ENCODE measurements at places on chromosomes 3 and 15.

GRCh38 chr3:188380722-188381121 lies 226.8 kb downstream of the LPP start:
- DNase-seq, result no peak

DNA sequence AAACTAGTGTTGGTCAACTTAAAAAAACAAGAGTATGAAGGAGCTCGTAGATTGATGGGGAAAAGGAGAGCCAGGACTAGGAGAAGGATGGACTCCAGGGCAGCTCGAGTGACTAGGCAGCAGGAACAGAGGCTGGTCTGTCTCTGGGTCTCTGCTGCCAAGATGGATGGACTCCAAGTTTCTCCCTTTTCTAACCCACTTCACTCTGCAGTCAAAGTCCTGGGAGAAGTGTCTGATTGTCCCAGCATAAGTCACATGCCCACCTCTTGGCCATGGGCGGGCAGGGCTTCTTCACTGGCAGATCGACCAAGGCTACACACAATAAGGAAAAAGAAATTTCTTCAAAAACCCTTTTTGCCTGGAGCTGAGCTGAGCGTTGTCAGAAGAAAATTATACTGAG lies 9.2 kb upstream of the EPB42 start:
- no peak for DNase-seq

GRCh38 chr3:22208844-22209243 lies 457.8 kb upstream of the ZNF385D start:
- no peak for DNase-seq

GRCh38 chr3:18989237-18989795 lies 159.0 kb upstream of the KCNH8 start:
- DNase-seq, result no peak

DNA sequence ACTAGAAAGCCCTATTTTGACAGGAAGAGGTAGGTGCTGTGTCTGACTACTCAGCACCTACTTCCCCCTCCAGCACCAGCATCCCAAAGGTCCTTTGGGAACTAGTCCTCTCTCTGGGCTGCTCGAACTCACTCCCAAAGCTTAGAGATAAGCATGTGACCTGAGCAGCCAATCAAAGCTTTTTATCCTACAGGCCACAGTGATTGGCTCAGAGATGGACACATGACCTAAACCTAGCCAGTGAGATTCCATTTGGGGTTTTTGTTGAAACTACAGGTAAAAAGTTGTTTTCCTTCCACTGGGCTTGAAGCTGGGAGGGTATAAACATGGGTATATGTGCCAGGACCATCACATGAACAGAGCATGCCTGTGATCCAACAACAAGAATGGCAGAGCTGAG lies 186.5 kb upstream of the PPP2R3A start:
- DNase-seq, result no peak

- peak; percentile 54 for DNase-seq
These were observed 24.1 kb downstream of the PRR20G start for GRCh38 chr3:127263586-127264231.

GRCh38 chr3:168121184-168122017 lies 25.7 kb upstream of the GOLIM4 start:
- DNase-seq, result no peak

- no peak for DNase-seq
These were observed 9.3 kb downstream of the RBPMS2 start for GRCh38 chr15:64766058-64766457.

DNA sequence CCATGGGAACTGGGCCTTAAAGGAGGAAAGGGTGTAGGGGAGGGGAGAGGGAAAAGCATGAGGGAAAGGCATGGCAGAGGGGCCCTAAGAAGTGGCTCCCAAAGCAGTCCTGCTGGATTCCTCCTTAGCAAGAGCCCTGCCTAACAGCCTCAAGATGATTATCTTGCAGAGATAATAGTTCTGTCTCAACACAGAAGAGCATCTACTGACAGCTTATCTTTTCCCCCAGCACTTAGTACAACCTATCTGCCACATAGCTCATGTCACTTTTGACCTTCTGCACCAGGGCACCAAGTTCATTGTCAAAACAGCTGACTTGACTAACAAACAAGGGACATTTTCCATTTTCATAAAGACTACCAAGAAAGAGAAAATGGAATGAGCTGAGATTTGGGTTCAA lies 86.3 kb downstream of the ANP32A start:
- DNase-seq, result no peak

DNA sequence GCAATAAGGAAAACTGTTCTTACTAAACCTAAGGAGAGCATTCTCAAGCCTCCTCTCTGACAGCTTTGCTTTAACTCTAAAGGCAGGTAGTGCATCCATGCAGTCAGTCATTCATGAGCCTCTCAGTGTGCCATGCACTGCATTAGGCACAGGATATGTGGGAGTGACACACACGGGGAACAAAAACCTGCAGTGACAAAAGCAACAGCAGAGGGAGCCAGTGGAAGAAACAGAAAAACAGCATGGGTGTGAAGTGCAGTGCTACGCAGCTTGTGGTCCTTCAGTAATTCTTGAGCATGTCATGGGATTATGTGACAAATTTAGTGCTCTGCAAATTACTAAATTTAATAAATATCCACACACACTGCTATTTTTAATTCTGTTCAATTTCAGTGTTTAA lies 230.7 kb downstream of the BBX start:
- DNase-seq, result no peak

DNA sequence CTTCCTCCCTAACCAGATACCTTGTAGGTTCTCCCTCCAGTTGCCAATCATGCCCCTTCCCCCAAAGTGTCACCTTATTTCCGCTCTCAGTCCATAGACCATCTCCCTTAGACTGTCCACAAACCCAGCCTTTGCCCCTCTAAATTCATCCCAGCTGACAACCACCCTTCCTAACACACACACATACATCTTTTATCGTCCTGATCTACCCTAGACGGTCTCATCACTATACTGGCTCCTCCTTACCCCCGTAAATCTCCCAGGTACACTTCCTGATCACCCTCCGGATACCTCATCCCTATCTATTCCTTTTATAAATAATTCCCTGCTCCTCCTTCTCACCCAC lies 828 bp downstream of the THOC7 start:
- no peak for DNase-seq

- no peak for DNase-seq
These were observed 106.8 kb downstream of the FOXB1 start for GRCh38 chr15:60110909-60111308.

- no peak for DNase-seq
These were observed 390.5 kb upstream of the RBMS3 start for GRCh38 chr3:28890373-28890772.

Data from lower leg skin (tissue), 4 donors.